ENCODE measurements at places on chromosomes 1 and 21. TPM values are rescaled to one million over a fixed set of nuclear protein-coding genes. Genes with fewer than 3 reads are reported as not detected.

Gene PPIAL4G
- 0.42 TPM for total RNA-seq

Gene PIAS3
- 29.0 TPM for total RNA-seq

DNA sequence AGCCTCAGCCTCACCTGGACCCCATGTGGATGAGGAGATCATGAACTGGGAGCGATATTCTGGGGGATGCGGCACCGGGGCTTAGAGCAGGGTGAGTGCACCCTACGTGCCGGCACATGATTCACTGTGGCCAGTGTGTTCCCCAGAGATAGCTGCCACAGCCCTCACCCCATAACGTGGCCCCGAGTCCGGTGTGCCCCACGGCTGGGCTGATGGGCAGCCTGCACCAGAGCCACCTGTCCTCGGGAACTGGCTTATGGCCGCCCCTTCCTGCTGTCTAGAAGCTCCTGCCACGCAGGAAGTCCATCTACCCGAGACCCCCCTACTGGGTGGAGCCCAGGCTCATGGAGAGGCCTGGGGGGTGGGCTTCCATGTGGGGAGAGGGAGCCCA, 39.1 kb upstream of the SLC19A1 start:
- no peak for DNase-seq

DNA sequence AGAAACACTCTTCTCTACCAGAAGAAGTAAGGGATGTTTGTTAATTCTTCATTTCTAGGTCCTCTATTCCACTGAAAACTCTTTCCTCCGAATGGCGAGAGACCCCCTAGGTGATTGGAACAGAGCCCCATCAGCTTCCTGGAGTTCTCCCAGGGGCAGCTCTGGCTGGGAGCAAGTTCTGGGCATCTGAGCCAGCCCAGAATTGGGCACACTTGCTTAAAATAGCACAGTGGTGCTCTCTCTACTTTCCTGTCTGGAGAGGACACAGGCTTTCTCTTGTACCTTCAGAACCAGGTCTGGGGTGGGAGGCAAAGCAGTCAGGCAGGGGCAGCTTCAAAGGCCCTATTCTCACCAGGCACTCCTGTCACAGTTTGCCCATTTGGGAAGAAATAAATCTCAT, 83.2 kb upstream of the CNTN2 start:
- DNase-seq: no peak

DNA sequence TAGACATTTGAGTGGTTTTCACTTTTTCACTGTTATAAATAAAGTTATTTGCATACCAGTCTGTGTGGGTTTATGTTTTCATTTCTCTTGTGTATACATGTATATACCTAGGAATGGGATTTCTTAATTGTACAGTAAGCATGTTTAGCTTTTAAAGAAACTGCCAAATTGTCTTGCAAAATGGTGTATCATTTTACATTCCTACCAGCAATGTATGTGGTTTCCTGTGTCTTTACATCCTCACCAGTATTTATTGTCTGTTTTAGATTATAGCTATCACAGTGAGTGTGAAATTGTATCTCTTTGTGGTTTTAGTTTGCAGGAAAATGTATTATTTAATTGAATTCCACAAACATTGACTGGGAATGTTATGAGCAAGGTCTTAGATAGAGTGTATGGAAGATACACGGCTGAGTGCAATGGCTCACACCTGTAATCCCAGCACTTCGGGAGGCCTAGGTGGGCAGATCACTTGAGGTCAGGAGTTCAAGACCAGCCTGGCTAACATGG, 57.3 kb downstream of the MACF1 start:
- DNase-seq: no peak

DNA sequence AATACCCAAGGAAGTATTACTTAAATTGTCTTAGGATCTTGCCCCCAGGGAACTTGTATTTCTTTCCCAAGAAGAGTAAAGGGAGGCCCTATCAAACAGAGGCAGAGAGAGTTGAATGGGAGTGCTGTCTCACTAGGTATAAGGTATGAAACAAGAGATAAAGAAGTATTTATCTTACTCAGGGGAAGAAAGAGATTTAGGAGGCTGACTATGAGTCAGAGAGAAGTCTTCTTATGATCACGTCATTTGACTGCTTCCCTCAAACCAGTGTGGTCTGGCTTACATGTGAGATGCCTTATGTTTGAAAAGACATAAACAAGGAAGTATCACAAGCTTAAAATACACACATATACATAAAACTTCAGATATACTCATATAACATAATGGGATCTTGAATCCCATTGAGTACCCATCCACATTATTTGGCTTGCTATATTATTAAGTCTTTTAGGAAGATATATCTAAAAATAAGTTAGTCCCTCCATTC, 29.6 kb downstream of the DUSP10 start:
- no peak for DNase-seq

Data from activated B cell treated with CpG ODN at 0.5 μM for 24 hours (primary cell).